ENCODE measurements at places on chromosomes 2 and 18.
A peak's percentile ranks its signal among the peaks of the same experiment; 100 is the strongest.

- no peak for DNase-seq
Measured at GRCh38 chr2:131493199-131493968, 1.2 kb upstream of the MZT2A start.

DNA sequence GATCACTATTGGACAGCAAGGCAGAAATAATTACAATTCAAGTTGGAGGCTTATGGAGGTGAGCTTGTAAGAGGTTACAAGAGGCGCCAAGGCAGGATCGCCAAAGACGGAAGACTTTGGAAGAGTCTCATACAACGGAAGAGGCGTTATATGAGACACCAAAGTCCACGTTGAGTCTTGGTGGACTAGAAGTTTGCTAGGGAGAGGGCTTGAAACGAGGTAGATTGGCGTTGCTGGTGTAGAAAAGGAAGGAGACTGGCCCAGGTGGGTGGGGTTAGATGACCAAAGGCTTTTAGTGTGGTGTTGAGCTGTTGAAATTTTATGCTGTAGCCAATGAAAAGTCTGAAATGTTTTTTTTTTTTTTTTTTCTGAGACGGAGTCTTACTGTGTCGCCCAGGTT is 1.4 kb downstream of the MSH2 start:
- no peak for DNase-seq

DNA sequence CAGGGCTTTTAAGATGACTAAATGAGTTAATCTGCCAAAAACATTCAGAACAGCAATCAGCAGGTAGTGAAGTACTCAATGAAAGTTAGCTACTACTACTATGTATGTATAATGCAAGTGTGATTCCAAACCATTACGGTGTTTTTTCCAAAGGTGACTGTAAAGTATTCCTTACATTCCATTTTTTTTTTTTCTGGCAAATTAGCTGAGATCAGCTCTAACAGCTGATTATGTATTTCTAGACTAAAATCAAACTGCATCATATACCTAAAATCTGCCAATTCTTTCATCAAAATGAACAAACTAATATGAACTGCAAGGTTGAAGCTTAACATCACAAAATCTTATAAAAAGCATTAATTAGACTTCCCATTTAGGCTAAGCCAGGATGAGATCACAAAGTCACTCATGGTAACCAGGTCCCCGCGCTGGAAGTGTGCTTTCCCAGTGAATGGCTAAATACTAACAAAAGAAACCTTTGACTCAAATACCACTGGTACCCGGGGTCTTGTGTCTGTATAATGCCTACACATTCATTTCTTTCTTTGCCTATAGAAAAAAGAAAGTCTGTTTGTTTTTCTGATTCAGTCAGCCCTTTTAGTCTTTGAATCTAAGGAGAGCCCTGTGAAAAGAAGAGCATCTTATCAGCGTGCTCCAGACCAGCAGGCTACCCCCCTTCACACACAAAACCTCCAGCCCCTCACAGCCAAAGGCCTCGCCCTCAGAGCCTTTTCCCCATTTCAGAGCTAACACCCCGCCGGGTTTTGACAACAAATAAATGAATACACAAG is 88.3 kb downstream of the RBMS1 start:
- no peak for DNase-seq

DNA sequence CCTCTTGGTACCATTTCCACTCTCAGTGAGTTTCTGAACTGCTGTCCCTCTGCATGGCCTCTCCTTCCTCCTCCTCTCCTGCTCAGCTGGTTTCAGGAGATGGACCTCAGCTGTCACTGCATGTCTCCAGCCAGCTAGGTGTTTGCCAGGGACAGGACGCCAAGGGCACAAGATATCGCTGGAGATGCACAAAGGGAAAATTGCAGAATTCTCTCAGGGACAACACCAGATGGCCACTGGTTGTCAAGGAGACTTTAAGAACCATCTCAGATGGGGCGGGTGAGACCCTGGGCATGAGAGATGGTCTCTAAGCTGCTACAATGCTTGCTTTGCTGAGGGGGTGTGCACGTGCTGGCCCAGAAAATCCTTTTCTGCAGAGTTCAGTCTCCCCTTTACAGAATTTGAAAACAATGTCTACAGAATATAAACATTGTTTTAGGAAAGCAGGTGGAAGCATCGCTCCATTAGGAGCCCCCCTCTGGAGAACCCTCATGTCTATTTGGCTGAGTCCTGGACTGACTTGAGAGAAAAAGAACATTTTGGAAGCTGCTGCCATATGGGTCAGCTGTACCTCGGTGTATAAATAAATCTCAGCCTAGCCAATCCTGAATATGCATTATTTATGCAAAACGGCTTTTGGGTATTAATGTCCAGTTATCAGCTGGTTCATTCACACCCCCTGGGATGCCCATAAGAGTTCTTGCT is 57.8 kb upstream of the SPP2 start:
- DNase-seq = peak; percentile 74

- DNase-seq = no peak
Measured at GRCh38 chr18:12990641-12990966, 558 bp upstream of the CEP192 start.

- DNase-seq = no peak
Measured at GRCh38 chr2:45192991-45193390, 183.7 kb upstream of the SIX2 start.

DNA sequence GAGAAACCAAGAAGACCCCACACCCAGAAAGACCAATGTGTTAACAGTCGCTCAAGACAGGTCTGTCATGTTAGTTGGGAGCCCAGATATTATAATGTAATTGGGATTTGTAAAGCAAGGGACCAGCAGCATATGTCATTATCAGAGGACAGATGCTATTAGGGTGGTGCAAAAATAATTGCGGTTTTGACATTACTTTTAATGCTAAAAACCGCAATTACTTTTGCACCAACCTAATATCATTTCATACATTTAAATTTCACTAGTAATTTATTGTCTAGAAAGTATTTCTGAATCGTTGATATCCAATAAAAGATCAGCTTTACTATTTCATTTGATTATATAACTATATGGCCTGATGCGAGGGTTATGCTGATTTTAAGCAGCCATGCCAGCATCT is 131.2 kb downstream of the TTN start:
- DNase-seq = no peak

GRCh38 chr2:236661061-236661761 is 91.6 kb downstream of the ACKR3 start:
- no peak for DNase-seq

DNA sequence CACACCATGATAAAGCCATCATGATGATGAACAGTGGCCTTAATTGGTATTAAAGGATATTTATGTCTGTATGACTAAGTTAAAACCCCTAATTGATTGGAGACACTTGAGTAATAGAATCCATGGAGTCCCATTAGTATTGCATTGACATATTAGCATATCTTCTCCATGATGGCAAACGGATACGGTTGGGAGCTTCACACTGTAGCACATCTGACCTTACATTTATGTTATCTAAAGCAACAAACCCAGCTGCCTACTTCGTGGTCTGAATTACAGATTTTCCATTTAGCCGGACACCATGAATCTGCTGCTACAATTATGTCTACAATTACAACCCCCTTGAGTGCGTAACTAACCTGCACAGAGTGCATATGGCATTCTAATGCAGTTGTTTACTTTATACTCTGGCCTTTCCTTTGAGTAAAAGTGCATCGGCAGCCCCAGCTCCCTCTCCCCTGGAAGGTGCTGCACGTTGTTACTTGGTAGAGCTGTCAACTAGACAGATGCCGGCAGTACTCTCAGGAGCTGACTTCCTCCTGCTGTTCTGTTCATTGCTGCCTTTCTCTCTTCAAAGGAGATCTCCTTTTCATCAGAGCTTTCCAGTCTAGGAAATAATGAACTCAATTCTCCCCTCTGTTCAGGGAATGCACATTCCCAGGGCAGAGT is 92.1 kb downstream of the LRRC30 start:
- DNase-seq = no peak

- no peak for DNase-seq
Measured at GRCh38 chr18:52190195-52190594, 149.8 kb upstream of the DCC start.

DNA sequence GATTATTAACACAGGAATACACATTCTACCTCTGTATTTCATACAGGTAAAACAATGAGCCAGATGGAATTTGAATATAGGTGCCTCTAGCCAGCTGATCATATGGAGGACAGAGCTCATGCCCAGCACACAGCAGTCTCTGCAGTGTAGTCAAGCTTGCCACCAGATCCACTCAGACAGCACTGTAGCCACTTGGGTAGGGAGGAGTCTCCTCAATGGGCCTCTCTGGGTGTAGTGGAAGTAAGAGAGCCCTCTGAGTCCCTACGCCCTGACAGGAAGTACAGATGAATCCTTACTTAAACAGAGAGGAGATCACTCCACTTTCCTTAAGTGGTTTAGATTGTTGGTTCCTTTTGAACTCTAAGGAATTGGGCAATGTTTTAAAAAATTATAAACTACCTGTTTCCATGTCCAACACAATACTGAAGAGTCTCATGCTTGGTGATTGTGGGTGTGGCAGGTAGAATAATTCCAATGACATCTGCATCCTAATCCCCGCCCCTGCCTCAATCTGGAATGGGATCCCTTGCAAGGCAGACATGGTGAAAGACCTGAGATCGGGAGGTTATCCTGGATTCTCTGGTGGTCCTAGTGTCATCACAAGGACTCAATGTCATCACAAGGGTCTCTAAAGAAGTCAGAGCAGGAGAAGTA is 23.0 kb upstream of the TMEM200C start:
- DNase-seq = no peak

DNA sequence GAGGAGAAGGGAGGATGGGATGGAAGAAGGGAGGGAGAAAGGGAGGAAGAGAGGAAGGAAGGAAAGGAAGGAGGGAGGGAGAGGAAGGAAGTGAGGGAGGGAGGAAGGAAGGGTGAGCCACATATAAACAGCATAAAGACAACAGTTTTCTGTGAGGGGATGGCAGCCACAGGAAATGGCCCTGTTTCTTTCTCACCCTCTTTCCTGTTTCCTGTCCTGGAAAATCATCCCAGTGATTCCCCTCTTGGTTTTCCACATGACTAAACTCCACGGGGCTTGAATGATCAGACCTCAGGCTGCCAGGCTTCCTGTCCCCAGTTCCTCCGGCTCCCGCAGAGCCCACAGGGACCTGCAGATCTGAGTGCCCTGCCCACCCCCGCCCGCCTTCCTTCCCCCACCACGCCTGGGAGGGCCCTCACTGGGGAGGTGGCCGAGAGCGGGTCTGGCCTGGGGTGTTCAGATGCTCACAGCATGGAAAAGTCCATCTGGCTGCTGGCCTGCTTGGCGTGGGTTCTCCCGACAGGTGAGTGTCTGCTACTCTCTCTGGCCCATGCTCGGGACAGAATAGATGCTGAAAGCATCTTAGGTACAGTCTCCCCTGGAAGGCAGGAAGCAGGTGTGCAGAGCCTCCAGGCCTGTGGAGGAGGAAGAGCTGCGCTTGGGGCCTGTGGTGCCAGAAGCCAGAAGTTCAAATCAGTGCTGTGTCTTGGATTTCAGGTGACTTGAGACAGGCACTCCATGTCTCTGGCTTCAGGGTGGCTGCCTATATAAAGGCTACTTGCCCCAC is at the start of gene SIGLEC15:
SIGLEC15 (plus strand) TSS at position 418 of the 787 bp plus-strand sequence; CDS start at position 472, 54 bp downstream.
- peak; percentile 23 for DNase-seq

DNA sequence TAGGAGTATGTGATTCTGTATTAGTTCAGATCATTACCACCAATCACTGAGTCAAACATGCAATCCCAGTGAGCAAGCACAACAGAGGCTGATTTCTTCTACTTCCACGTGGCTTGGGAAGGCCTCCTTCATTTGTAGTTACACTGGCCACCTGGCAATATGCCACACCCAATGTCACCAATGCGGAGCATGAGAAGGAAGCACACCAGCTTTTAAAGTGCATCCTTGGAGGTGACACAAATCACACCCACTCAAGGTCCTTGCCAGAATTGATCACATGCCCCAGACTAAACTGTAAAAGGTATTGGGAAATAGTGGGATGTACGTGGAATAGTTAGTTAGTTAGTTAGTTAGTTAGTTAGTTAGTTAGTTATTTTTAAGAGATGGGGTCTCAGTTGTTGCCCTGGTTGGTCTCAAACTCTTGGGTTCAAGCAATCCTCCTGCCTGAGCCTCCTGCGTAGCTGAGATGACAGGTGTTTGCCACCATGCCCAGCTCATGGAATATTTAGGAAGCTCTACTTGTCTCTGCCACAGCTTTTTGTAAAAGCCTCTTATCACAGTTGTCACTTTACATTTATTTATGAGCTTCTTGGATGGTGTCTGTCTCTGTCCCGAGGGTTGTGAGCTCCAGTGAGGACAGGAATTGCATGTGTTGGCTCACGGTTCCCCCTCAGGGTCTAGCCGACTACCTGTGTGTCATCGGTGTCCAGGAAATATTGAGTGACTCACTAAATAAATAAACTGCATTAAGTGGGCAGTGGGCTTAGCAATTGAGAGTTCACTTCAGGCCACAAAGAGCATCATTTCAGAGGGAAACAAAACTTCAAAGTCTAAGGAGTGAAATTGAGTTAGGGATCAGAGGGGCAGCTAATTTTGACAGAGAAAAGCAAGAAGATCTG is 28.1 kb upstream of the CAB39 start:
- DNase-seq = no peak

- no peak for DNase-seq
Measured at GRCh38 chr18:44589693-44590355, 90.9 kb upstream of the SETBP1 start.

DNA sequence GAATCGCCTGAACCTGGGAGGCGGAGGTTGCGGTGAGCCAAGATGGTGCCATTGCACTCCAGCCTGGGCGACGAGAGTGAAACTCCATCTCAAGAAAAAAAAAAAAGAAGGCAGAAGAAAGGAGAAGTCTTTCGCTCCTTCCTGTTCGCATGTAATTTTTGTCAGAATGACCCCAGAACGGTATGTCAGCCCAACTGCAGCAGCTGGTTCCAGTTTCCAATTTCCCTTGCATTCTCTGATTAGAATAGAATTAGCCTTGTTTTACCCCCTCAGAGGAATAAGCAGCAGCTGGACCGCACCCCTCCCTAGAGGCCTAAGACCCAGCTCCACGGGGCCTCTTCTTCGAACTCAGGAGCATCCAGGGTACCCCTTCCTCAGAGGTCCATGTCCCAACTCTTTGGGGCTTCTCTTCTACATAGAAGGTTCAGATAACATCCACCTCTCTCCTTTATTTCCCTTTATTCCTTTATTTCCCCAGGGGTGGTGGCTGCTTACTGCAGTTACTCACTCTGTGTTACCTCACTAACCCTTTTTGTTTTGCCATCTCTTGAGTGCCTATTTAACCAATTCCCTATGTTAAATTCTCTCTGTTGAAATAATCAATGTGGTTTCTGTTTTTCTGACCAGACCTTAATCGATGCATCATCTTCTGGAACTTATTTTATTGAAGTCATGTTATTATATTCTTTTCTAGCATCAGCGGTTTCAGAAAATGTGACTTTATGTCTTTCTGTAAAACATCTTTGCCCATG is 7.2 kb upstream of the PUM2 start:
- DNase-seq = no peak

GRCh38 chr18:3283253-3283863 is 21.4 kb downstream of the MYL12B start:
- DNase-seq = no peak
